ENCODE measurements at places on chromosomes 2 and 18.

DNA sequence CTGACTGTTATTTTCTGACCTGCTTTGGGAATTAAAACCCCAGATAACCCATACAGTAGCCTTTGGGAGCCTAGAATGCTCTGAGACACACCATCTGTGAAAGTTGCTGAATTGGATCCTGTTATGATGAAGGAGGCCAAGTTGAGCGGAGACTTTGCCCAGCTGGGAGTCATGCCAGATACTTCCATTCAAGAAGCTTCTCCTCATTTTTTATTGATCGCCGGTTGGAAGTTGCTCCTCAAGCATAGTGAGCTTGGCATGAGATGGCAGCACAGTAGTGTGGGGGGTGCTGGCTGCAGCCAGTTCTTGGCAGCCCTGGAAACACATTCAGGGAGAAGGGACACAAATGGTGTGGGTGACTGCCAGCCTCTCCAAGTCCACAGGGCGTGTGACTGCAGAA, 270.7 kb upstream of the NRP2 start:
- no peak for DNase-seq

- peak; percentile 61 for DNase-seq
Observed at GRCh38 chr2:149744865-149745264, 157.3 kb upstream of the MMADHC start.

DNA sequence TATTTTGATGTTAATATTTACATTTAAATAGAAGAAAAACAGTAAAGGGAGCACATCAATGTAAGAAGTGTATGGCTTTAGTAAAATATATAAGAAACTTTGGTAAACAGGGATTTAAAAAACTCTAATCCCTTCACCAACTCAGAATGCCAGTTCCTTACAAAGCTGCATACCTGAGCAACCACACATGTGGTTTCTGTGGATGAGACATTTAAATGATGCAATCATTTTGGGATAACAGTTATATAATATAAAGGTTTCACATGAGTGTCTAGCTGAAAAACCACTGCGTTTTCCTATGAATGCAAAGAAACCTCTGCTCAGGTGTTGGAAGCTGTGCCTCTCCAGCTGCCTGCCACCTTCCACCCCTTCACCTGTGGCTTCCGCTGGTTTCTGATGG, 209.1 kb upstream of the REV1 start:
- DNase-seq, result peak; percentile 82

DNA sequence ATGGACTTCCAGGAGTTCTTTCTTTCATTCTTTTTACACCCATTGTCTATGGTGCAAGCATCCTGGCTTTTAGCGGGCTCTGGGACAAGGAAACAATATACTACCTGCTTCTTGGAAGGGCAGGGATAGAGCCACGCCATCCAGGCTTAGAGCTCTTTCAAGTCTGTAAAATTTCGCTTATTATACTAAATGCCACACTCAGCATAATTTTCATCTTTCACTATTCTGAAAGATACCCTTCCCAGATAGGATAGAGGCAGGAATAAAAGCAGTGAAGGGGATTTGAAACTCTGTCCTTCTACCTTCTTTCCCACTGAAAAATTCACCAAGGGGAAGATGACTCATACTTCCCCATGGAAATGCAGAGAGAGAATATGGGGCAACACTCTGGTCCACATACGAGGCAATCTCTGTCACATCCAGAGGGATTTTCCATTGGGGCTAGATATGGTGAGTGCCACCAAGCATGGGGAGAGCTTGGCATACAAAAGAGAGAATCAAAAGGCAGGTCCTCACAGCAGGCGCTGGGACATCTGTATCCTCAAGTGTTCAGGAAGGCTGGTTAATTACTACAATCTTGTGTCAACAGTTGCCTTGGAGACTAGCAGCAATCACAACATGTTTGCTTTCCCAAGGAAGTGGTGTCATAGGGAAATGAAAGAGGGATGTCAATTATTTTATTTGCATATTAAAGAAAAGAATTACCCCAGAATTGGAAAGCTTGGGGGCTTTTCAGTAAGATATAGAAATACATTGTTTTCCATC, 127.6 kb downstream of the TDRD15 start:
- DNase-seq, result no peak

GRCh38 chr2:195622966-195623365, 34.1 kb upstream of the SLC39A10 start:
- DNase-seq, result no peak

- DNase-seq, result no peak
Observed at GRCh38 chr2:23410596-23410995, 25.6 kb downstream of the KLHL29 start.

DNA sequence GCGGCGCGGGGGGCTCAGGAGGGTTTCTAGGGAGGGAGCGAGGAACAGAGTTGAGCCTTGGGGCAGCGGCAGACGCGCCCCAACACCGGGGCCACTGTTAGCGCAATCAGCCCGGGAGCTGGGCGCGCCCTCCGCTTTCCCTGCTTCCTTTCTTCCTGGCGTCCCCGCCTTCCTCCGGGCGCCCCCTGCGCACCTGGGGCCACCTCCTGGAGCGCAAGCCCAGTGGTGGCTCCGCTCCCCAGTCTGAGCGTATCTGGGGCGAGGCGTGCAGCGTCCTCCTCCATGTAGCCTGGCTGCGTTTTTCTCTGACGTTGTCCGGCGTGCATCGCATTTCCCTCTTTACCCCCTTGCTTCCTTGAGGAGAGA, 5.2 kb downstream of the PROC start:
- no peak for DNase-seq

- DNase-seq, result peak; percentile 10
Observed at GRCh38 chr2:144827404-144827803, 307.5 kb upstream of the ZEB2 start.

- DNase-seq, result no peak
Observed at GRCh38 chr2:227536445-227536844, 62.2 kb upstream of the SCYGR2 start.

- DNase-seq, result peak; percentile 86
Observed at GRCh38 chr2:226187616-226188015, 612.0 kb downstream of the IRS1 start.

DNA sequence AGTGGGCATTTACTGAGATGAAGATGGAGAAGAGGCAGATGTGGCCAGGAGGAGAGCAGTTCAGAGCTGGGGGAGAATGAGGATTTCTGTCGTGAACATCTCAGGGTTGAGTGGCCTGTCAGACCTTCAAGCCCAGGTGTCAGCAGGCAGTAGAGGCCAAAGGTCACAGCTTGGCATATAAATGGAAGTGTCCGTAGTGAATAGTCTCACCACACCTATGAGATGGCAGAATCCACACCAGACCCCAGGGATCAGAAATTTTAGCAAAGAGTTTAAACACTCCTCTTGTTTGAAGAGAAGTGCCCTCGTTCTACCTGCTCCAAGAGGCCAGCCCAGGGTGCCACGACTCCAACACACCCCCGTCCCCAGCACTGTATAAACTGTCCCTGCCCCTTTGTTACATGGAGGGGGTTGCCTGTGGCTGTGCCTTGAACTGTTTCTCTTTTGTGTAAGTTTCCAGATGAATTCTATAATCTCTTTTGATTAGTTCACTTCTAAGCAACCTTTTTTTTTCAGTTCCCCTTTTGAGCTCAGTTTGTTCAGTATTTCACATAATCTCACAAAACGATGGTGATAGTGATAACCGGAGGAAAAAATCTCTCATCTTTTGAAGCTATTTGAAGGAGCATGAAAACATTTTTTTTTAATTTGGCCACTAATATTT, 69.0 kb upstream of the TTC39C start:
- no peak for DNase-seq

- DNase-seq, result peak; percentile 55
Observed at GRCh38 chr2:120930864-120931263, 195.2 kb downstream of the GLI2 start.

GRCh38 chr2:137161250-137161649, 395.9 kb downstream of the THSD7B start:
- DNase-seq, result no peak

DNA sequence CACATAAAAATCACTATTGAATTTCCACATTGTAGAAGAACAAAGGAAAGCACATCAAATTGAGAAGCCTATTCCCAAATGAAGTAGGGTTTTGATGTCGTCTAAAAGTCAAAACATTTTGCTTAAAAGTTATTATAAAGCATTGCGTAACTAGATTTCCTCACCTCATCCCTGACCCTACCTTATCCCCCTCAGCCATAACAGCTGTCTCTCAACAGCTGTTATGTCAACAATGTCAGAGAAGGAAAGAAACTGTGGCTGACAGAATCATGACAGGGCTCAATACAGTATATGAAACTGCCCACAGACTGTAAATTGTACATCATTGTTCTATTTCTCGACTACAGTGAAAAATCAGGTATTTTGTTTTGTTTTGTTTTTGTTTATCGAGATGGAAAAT, 63.0 kb upstream of the ACVR1C start:
- DNase-seq, result no peak

Data from fibroblast of skin of abdomen (primary cell).